Activated CD4-positive, alpha-beta T cell treated with anti-CD3 and anti-CD28 coated beads, Interleukin-2, amount 50 U/mL, for 4 hours (primary cell): ENCODE measurements at places on chromosomes 12 and 14.

DNA sequence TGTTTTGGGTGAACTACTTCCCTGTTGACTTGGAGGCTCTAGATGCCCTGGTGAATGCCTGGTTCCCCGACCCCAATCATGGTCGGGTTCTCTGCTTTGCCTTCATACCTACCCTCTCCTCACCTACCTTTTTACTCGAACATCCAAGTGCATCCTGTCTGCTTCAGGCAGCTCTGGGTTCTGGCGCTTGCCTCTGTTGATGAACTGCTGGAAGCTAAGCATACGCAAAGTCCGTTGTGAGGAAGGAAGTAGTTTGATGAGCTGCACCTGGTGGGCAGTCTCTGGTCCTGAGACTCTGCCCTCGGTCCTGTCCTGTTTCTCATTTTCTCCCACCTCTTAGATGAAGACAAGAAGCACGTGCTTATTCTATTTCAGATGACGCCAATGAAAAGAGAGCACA is 13.6 kb downstream of the KCNH3 start:
- no peak for DNase-seq

- no peak for DNase-seq
Observed at GRCh38 chr14:35985474-35986218, 159.5 kb downstream of the BRMS1L start.

GRCh38 chr14:66322564-66322963 is 163.6 kb upstream of the CCDC196 start:
- no peak for DNase-seq

- no peak for DNase-seq
Observed at GRCh38 chr12:754851-755562, 2.6 kb downstream of the WNK1 start.

GRCh38 chr14:104806625-104807465 is 5.9 kb downstream of the ZBTB42 start:
- no peak for DNase-seq

DNA sequence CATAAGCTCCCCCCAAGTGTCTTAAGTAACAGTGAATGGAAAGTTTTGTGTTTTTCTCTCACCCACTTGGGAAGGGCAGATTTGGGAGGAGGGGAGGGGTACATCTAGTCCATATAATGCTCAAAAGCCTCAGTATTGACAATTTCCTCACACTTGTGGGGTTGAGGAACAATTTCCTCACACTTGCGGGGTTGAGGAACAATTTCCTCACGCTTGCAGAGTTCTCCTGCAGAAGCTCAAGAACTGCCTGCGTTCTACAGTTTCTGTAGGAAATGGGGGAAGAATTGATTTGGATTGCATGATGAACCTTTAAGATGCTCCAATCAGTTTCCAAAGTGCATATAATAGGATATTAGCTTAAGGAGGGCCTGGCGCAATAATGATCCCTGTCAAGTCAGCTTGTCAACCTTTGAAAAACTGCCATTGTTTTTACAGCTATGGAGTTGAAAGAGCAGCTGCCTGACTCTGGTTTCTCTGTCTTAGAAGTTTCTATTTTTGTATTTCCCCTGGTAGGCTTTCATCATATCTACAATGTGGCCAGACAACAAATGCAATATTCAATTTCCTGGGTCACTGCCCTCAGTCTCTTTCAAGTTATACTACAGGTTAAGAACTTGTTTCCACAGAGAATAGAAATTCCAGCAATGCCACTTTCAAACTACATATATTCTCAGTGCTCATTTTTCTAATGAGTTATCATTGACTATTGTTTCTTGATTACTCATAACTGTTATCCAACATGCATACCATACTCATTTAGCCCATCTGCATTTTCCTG is 66.5 kb downstream of the PLEKHG7 start:
- no peak for DNase-seq

DNA sequence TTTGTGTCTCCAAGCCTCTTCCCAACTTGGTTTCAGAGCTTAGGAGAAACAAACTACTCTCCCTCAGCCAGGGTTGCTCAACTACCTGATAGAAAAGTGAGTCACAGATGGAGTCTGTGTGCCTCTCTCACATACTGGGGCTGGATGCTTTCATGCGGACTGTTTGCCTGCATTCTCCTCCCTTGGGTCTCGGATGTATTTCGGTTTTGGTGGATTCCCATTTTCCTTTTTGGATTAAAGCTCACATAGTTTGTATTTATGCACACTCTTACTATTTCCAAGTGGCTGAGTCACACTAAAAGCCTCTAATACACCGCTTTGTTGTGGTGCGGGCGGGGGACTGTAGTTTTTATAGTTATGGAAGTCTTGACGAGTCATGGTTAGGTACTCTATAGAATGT is 505.4 kb downstream of the LRFN5 start:
- no peak for DNase-seq
